Right cardiac atrium (tissue), 5 donors: ENCODE measurements at places on chromosomes 4 and X. TPM values are rescaled to one million over a fixed set of nuclear protein-coding genes. Genes with fewer than 3 reads are reported as not detected.

TMEM150C gene
- polyA plus RNA-seq, result 13.6 TPM

DNA sequence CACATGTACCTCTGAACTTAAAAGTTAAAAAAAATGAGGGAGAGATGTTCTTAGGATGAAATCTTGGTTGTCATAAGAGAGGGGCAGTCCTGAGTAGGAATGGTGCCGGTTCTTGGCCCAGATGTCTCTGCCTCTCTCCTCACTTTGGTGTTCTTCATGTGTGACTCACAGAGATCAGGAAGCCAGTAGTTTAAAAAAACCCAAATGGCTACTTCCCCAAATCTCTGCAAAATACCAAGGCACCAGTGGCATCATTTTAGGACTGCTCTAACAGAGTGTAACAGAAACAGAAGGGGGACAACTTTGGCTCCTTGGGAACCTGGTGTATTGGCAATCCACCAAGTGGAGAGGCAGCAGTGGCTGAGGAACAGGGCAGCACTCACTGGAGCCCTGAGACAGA is 116.8 kb downstream of the SCD5 start:
- no peak for DNase-seq

DNA sequence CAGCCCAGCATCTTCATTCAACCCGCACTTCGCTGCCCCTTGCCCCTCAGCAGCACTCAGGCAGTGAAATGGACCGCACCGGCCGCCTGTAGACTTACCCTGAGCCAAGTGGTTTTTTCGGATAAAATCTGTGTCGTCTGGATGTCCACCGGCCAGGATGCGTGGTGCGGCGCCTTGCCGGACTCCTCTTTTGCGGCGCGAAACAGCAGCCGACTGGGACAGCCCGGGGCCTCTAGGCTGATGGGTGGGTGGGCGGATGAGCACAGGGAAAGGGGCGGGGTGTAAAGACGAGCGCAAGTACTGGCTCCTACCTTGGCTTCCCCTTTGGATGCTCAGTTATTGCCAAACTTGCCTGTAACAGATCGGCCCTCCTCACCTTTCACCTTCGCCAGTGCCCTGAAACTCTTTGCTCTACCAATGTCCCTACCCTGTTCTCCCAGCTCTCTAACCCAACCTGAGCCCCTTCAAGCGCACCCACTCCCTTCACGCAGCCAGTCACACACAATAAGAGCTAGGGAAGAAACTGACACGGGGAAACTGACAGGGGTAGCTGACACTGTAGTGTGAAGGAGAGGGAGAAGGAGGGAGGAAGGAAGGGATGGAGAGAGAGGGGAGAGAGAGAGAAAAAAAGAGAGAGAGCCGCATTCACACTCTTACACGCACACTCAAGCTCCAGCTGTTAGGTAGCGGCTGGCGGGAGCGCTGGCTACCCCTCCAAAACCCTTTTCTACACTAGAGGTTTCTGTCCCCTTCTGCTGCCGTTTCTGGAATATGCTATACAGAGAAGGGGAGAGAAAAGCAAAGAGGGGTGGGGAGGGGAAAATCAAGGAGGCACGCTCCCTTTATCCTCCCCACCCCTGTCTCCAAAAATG is 559 bp downstream of the TRPC5 start:
- no peak for DNase-seq

GRCh38 chr4:73341454-73341853 is 62.6 kb upstream of the ALB start:
- DNase-seq, result no peak

- no peak for DNase-seq
Measured at GRCh38 chr4:139011225-139011950, 4.2 kb upstream of the NOCT start.

DNA sequence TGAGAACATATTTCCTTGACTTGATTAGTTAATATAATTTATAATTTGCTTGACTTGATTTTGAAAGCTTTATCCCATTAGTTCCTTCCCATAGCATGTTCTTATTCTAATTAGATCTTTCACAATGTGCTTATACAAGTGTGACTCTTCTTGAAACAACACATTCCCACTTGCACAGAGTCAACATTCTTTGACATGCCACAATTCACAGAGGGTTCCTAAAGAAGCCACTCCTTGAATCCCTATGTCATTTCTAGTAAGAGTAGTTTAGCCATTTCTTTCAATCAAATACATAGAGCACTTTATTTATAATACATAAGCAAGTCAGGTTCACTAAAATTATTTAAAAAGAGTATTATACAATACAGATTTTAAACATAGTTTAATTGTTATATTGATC is 228.9 kb upstream of the GRID2 start:
- DNase-seq, result no peak

- no peak for DNase-seq
Measured at GRCh38 chr4:176150356-176150682, 45.1 kb downstream of the SPATA4 start.

POF1B gene
- 6.9 TPM for polyA plus RNA-seq
